ENCODE measurements at places on chromosomes 12 and 14. TPM values are rescaled to one million over a fixed set of nuclear protein-coding genes. Genes with fewer than 3 reads are reported as not detected.

Gene TMEM179
- total RNA-seq: 0.54 TPM

Gene PSME1
- total RNA-seq: 149 TPM

Gene RGS6
- total RNA-seq: not detected

Gene AREL1
- 27.6 TPM for total RNA-seq

Gene KRT3
- total RNA-seq: not detected

Gene NOVA1
- total RNA-seq: 3.5 TPM

Gene SLC17A8
- total RNA-seq: not detected
